ENCODE measurements at places on chromosomes 4 and X.

DNA sequence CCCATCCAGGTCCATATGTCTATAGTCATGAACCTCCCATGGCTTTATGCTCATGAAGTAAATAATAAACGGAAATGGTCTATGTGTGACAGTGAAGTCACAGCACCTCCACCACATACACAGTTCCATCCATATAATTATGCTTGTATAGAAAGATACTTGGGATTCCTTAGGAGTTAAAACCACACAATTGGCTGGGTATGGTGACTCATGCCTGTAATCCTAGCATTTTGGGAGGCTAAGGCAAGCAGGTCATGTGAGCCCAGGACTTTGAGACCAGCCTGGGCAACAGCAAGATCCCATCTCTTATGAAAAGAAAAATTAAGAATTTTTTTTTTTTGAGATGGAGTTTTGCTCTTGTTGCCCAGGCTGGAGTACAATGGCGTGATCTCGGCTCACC, 55.6 kb upstream of the RBM47 start:
- no peak for DNase-seq

DNA sequence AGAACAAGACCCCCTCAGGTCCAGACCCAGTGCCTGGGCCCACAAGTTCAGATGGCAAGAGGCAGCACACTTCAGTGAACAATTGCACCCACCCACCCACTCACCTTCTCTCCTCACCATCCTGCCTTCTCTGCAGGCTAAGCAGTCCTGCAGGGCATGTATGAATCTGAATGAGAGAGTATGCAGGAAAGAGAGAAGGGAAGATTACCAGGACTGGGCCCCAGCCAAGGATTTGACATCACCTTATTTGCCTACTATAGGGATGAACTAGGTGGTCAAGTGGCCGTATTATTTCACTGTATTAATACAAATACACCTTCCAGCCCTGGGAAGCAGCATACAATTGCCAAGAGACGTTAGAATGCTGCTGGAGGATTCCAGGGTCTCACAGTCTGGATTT, 2.1 kb upstream of the ZNF141 start:
- no peak for DNase-seq

DNA sequence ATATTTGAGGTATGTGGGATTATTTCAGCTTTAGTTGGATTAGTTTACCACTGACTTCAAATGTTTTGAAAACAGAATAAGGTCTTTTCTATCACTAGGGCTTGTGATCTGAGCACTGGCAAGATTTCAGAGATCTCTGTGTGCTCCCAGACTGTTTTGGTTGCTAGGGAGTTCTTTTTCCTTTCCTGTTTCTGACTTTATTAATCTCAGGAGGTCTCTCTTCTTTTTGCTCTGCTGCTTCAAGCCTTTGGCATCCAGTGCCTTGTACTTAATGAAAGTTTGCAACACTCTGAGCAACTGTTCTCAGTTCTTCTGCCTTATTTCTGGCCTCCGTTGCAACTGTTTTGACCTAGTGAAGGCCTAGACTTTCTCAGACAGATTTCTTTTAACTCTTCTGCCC, 32.1 kb upstream of the PAQR3 start:
- no peak for DNase-seq

DNA sequence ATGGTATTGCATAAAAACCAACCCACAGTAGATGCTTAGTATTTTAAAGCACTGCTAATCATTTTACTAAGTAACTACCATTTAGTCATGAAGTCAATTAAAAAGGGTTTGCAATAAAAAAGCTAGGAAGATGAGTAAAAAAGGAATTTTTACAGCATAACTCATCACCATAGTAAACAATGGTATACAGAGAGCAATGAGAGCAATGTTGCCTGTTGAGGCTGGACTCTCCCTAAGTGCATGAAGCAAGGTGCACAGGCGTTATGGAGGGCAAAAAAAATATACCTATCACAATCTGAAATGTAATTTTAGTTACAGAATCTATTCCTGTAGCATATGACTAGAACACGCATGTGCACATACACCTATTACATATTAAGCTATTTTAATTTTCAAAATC, 129.6 kb upstream of the BMP3 start:
- no peak for DNase-seq

DNA sequence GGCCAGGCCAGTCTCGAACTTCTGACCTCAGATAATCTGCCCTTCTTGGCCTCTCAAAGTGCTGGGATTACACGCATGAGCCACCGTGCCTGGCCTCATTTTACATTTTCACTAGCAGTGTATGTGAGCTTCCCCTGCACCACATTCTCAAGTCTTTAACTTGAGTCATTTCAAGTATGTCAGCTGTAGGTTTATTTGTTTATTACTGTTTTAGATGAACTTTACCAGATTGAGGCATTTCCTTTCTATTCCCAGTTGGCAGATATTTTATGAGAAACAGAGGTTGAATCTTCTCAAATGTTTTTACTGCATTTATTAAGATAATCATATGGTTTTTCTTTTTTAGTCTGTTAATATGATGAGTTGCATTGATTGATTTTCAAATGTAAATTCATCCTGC, 114.6 kb upstream of the SH3RF1 start:
- DNase-seq, result no peak
